NCI-H1436 treated with DMSO at 0.1 percent for 48 hours (cell line): ENCODE measurements at places on chromosomes 13 and 19.

DNA sequence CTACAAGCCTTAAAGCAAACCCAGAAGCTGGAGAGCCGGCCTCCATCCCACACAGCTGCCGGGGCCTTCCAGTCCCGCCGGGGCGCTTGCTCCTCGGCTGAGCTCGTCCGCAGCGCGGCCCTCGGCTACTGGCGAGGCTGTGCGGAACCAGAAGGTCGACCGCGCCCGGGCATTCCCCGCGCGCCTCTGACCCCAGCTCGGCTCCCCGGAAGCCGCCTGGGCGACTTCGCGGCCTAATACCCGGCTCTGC, 863 bp downstream of the ANKRD10 start:
- DNase-seq: no peak

DNA sequence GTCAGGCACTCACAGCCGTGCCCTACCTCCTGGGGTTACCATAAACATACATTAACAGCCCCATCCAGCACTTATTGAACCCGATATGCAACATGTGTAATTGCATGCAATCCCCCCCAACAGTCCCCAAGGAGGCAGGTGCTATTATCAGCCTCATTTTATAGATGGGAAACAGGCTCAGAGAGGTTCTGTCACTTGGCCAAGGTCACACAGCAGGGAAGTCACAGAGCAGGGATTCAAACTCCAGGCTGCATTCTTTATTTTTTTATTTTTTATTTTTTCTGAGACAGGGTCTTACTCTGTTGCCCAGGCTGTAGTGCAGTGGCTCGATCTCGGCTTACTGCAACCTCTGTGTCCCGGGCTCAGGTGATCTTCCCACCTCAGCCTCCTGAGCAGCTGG, 38.4 kb upstream of the TNFAIP8L1 start:
- DNase-seq: no peak

DNA sequence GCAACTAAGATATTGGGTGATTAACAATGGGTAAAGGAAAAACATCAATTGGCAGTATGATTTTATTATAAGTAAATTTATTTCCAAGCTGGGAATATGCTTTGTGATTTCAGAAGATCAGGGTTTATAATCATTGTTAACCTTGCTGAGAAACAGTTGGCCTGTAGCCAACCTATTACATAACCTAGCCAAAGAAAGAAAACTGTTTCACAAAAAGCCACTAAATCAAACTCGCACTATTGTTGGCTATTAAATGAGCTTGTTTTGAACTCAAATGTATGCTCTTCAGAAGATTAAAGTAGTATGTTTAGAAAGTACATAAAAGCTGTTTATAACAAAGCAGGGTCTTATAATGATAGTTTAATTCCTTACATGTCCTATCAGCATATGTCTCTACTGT, 151.7 kb downstream of the LHFPL6 start:
- DNase-seq: no peak

DNA sequence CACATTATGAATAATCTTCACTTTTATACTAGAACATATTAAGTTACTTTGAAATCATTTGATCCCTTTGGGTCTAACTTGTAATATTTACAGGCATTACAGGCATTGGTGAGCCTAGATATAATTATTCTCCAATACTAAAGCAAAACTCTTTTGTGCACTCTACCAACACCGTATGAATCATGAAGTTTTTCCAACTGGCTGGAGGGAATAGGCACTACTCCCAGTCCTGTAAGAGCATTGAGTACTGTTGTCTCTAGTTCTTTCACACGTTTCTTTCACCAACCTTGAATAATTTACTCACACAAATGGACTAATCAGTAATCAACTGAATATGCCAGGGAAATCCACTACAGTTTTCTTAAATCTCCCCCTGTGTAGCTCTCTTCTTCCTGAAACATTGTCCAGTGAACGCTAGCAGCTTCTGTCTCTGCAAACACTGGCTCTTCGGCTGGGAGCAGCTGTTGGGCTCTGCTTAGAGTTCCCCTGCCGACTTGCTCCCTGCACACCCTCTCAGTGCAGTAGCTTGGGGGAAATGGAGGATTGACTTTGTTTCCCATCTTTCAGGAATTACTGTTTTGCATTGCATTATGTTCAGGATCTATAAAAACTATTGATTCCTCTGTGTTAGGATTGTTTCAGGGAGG, 476.7 kb downstream of the RFC3 start:
- no peak for DNase-seq

DNA sequence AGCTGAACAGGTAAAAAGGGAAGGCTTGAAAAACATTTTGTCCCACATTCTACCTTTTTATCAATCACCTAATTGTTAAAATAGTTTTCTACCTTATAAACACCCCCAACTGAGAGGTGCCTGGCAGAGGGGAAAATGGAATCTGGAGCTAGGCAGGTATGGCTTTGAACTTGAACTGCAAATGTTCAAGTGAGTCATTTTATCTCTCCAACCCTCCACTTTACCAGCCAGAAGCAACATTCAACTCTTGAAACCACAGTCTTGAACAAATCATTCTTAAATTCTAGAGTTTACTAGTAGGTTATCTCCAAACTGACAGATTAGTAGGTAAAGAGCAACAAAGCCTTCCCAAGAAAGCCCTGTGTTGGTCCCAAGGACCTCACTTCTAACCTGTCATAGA, 116.9 kb downstream of the ABCC4 start:
- no peak for DNase-seq

- DNase-seq: no peak
Measured at GRCh38 chr19:4597975-4598671, 38.6 kb upstream of the SEMA6B start.

DNA sequence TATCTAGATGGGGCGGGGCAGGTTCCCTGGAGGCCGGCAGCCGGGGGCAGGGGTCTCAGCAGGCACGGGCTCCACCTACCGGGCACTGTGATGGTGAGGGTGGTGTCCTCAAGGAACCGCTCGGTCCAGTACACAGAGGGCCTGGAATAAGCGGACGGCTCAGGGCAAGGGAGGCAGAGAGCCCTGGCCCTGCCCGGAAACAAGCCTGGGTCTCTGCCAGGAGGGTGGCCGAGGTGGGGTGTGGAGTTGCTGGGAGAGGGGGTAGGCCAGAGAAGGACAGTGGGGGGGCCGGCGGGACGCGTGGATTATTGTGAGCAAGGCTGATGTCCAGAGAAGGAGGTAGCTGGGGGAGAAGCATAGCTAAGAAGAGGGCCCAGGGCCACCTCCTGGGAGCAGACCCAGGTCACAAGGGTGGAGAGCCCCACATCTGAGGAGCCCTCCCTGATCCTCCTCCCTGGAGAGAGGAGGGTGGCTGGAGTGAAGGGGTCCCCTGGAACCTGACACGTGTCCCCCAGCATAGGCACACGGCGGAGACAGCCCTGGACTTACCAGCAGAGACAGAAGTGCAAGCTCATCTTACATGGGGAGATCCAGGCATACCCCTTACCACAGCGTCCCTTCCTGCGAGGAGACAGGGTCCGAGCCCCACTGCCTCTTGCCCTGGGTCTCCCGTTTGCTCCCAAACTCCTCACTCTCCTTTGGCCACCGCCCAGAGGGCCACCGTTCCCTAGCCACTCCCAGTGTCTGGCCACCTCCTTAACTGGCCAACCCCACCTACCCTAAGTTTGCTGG, 29.0 kb upstream of the MIER2 start:
- no peak for DNase-seq

GRCh38 chr13:52931539-52932431, 83.3 kb upstream of the PCDH8 start:
- DNase-seq: no peak

DNA sequence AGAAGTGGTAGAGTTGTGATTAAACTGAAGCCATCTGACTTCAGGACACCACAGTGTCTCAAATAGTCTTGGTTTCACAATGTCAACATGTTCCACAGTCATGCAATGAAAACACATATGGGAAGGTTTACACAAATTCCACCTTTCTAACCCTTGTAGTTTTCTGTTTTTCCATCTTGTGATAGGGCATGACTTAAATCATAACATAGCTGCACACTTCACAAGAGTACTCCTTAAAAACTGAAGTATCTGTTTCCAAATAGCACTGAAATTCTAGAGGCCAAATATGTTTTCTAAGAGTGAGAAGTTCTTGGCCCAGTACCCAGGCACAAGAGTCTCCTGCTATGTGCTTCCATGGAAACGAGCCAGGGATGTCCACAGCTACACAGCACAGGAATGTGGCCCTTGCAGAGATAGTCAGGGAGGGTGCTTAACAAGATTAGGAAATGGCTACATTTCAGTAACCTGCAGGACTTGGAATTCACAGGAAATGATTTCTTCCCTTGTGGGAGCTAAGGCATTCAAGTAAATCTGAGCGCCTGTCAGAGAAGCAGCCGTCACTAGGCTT, 269.1 kb downstream of the NDFIP2 start:
- no peak for DNase-seq

DNA sequence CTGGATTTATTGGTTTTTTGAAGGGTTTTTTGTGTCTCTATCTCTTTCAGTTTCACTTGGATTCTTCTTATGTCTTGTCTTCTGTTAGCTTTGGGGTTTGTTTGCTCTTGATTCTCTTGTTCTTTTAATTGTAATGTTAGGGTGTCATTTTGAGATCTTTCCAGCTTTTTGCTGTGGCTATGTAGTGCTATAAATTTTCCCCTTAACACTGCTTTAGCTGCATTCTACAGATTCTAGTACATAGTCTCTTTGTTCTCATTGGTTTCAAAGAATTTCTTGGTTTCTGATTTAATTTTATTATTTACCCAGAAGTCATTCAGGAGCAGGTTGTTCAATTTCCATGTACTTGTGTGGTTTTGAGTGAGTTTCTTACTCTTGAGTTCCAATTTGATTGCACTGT, 24.6 kb downstream of the ZNF430 start:
- no peak for DNase-seq

DNA sequence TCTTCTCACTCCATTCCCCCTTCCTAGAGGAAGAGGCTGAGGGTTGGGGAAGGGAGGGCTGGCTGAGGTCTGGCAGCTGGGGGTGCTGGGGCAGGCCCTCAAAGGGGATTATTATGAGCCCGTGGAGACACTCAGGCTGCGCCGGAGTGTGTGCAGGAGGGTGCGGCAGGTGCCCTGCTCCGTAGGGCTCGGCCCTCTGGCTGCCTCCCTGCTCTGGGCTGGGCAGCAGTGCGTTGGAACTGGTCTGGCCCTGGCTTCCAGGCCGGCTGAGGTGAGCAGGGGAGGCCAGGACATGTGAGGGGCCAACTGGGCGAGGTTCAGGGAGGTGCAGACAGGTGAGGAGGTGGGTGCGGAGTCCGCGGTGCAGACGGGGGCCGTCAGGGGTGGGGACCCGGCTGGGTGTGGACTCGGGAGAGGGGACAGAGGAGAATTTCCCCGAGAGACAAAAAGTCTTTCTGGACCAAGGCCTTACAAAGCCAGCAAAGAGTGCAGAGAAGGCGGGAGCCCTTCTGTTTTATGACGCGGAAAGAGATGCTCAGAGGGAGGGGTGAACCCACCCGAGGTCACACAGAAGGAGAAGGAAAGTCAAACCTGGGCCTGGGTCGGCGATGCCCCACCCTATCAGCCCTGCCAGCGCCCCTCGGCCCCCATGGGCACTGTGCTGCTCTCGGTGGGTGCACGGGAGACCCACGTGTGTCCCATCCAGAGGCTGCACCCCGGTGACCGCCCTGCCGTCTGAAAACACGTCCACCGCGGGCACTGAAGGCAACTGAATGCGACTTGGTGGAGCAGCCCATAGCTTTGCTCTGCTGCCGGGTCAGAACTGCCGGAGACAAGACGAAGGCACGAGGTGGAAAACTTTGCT, 31.0 kb downstream of the PIP5K1C start:
- DNase-seq: no peak

- DNase-seq: no peak
Measured at GRCh38 chr13:85508683-85509329, 290.4 kb downstream of the SLITRK6 start.

DNA sequence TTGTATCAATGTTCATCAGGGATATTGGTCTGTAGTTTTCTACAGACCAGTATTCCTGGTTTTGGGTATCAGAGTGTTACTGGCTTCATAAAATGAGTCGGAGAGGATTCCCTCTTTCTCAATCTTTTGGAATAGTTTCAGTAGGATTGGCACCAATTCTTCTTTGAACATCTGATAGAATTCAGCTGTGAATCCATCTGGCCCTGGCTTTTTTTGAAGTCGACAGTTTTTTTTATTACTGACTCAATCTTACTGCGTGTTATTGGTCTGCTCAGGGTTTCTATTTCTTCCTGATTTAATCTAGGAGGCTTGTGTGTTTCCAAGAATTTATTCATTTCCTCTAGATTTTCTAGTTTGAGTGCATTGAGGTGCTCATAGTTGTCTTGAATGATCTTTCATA, 11.4 kb downstream of the TEX26 start:
- DNase-seq: no peak
